Endodermal cell (in vitro differentiated cells): ENCODE measurements at places on chromosomes 7 and 10. TPM values are rescaled to one million over a fixed set of nuclear protein-coding genes. Genes with fewer than 3 reads are reported as not detected.
A peak's percentile ranks its signal among the peaks of the same experiment; 100 is the strongest.

DNA sequence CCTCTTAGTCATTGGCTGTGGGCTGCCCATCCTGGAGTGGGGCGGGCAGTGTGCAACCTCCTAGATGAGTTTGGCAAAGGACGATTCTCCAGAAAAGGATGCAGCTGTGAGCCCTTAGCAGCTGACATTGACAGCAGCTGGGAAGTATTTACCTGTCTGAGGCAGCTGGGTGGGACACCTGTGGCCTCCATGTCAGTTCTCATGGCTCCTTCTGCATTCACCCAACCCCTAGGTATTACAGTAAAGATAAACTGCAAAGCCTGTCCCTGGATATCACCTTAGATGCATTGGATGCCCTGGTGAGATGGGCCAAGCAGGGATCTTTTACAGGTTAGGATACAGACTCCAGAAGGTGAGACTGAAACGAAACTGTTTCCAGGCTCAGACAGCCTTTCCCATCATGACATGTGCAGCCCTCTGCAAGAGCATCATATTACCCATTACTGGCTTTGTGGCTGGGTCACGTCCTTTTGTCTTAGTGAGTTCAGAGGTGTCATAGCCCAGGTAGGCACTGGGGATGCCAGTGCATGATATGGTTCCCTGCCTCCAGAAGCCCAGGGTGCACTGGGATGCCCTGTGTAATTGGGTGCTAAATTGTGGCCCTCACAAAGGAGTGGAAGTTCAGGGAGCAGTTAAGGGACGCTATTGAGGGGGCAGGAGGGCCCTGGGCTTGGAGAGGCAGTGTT, 28.9 kb downstream of the MINDY4 start:
- no peak for DNase-seq

DNA sequence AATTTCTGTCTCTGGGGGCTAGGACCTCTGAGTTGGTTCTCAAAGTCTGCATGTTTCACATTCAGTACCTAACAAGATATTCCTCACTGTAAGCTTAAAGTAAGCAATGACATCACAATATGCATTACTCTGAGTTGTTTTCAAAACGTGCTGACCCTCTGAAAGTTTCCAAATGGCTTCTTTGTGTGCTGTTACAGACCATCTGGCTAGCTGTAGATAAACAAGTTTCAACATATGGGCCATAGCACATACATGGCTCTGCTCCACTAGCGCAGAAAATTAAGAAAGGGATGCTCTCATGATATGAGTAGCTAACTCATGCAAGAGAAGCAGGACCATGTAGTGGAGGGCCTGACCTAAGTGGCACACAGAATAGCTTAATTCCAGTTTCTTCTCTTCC, 119.0 kb downstream of the HTR7 start:
- no peak for DNase-seq

The HOXA10 gene
- not detected in 2 replicates for total RNA-seq

DNA sequence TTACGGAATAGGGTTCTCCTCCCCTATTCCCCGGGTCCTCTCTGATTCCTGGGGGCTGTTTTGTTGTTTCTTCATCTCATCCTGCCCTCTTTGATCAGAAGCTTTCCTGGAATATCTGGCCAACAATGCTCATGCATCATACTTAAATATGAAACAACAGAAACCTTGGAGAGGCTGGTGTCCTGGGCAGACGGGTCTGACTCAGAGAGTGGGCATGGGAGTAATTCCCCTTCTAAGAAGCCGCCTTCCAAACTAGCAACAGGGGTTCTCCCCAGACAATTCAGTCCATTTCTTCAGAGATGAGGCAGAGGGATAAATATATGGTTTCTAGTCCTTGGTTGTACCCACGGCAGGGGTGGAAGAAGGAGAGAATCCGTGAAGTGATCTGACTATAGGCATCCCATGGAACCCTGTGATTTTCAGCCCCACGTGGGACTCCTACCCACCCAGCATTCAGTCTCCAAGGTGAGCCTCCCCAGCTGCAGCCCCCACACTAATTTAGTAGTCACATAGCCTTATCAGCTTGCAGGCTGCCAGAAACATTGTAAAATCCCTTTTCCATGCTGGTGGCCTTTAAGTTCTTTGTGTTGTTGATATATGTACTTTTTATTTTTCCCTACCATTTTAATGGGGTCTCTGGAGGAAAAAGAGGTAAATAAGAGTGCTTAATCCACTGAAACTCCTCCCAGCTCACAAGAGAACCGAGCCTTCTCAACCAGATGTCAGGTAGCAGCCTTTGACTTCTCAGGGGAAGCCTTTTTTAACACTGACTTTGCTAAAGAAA, 119.2 kb downstream of the SFMBT2 start:
- DNase-seq: no peak

GRCh38 chr7:146355216-146355615, 238.6 kb downstream of the CNTNAP2 start:
- DNase-seq: no peak

DNA sequence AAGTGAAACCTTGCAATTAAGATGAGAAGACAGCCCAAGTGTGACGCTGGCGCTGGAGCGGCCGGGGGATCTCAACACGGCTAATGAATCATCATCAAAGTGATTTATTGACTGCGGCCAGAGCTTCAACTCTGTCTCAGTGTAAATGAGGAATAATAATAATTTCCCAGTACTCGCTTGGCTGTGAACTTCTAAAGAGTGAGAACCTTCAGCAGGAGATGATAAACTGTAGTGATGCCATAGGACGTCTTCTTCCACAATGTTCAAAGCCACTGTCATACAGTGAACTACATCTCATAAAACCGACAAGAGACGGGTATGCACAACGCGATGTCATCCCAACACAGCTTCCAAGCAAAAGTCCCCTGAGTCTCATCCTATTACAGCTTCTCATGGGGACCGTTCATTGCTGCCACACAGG, 123.6 kb upstream of the NOBOX start:
- no peak for DNase-seq

- DNase-seq: no peak
Measured at GRCh38 chr7:136857573-136857972, 10.9 kb upstream of the CHRM2 start.

DNA sequence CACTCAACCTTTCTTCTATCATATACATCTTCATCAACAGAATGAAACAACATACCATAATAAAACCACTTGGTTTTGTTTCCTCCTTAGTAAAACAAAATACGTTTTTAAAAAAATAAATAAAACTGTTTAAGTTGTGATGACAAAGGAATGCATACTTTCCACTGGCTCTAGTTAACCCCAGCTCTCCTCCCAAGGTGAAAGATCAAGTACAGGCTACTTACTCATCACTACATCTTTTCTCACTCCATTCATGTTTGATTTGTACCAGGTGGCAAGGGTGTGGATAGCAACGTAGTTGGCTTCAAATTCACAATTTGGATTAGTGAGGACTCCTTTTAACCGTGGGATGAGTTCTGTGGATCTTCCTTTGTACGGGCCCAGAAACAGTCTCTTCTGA, 14.7 kb downstream of the OGA start:
- DNase-seq: no peak

The EZH2 gene
- 40.1 and 40.2 TPM in 2 replicates for total RNA-seq

The PAPOLB gene
- total RNA-seq: 0.93 to 1.2 TPM (median 0.94 TPM) in 3 replicates

The FOXI2 gene
- total RNA-seq: 14.8 and 17.0 TPM in 2 replicates

- peak; percentile 10 for DNase-seq
Measured at GRCh38 chr7:138845711-138846110, 47.7 kb upstream of the ATP6V0A4 start.

- DNase-seq: no peak
Measured at GRCh38 chr10:17548162-17548561, 69.0 kb downstream of the HACD1 start.

The NANOS1 gene
- total RNA-seq: 0.71 to 0.90 TPM (median 0.73 TPM) in 3 replicates
